Endothelial cell of umbilical vein (primary cell): ENCODE measurements at places on chromosomes 3 and 15. TPM values are rescaled to one million over a fixed set of nuclear protein-coding genes. Genes with fewer than 3 reads are reported as not detected.

Gene PLA2G4D
- not detected in 2 replicates for total RNA-seq

Gene GPD1L
- 11.3 and 12.9 TPM in 2 replicates for total RNA-seq

Gene ZIC4
- total RNA-seq = not detected in 2 replicates

Gene GPR15
- total RNA-seq = not detected in 2 replicates

Gene SLC2A2
- total RNA-seq = not detected in 2 replicates

- DNase-seq = no peak
These were observed 32.5 kb downstream of the PLXNA1 start for GRCh38 chr3:127015282-127016042.

GRCh38 chr15:29470311-29470710, 200.7 kb upstream of the NSMCE3 start:
- no peak for DNase-seq

DNA sequence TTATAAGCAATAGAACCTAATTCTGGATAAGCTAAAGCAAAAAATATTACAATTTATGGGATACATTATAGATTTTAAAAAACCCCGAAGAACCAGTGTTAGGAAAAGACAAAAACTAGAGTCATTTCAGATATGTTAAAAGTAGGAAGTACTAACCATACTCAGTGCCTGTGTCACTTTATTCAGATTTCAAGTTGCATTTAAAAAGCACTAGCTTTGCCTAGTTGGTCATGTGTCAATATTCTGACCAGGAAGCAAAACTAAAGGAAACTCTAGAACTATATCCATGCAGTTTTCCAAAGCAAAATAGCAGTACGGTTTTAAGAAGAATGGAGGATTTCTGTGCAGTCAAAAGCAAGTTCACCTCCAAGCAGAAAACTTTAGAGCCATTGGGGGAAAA, 88.4 kb downstream of the RAP2B start:
- no peak for DNase-seq
